Esophagus muscularis mucosa (tissue), 4 donors: ENCODE measurements at places on chromosomes 3 and 15. TPM values are rescaled to one million over a fixed set of nuclear protein-coding genes. Genes with fewer than 3 reads are reported as not detected.

DNA sequence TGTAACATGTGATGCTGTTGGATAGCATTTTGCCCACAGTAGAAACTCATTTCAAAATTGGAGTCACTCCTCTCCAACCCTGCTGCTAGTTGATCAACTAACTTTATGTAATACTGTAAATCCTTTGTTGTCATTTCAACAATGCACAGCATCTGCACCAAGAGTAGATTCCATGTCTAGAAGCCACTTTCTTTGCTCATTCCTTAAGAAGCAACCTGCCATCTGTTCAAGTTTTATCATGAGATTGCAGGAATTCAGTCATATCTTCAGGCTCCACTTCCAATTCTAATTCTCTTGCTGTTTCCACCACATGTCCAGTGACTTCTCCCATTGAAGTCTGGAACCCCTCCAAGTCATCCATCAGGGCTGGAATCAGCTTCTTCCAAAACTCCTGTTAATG lies 42.9 kb downstream of the AKAP13 start:
- DNase-seq: no peak

GRCh38 chr3:191340966-191341365 lies 10.6 kb upstream of the UTS2B start:
- no peak for DNase-seq

The HLTF gene
- total RNA-seq: 18.3 TPM

GRCh38 chr15:91444656-91445055 lies 344.6 kb downstream of the SV2B start:
- DNase-seq: no peak

GRCh38 chr3:194163697-194164096 lies 27.7 kb downstream of the HES1 start:
- DNase-seq: no peak

- no peak for DNase-seq
These were observed 238.2 kb downstream of the GREM1 start for GRCh38 chr15:32956006-32956405.

GRCh38 chr15:81087694-81088093 lies 46.4 kb upstream of the CFAP161 start:
- no peak for DNase-seq

DNA sequence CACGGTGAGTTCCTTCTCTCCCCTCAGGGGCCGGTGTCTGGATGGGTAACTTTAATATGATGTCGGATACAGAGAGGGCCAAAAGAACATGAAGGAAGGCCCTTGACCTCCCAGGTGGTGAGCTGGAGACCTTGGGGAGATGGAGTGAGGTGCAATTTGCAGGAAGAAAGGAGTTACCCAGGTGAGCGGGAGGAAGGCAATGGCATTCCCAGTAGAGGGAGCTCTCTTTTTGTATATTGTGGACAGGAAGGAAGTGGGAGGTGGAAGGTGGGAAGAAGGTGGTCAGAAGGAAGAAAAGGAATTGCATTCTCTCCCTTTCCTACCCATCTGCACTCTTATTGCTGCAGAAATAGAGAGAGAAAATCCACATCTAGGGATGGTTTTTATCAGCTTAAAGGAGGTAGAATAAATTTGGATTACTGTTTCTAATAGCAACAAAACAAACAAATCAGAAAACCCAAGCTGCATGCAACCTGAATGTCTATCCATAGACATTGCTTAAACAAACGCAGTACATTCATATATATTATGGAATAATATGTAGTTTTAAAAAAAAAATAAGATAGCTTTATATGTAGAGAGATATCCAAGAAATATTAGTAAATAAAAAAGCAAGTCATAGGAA lies 169.0 kb upstream of the TSC22D2 start:
- no peak for DNase-seq
